HCT116 (cell line): ENCODE measurements at places on chromosomes 12 and 14.

DNA sequence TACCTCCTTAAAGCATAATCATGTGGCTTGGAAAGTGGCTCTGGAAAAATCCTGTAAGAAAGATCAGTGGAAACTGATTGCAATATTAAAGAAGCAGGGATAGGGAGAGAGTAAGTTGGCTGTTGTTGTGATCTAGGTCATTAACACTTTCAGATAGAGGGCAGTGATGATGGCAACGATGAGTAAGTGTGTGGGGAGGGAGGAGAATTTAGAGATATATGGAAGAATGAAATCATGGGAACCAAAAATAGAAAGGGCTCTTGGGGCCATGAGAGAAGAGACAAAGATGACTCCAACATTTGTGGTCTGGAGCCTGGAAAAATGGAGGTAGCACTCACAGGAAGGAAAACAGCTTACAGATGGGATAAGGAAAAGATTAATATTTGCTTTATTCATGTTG lies 23.3 kb downstream of the SNRPF start:
- DNase-seq: no peak

- peak; percentile 22 for DNase-seq
These were observed 13.8 kb downstream of the PRPF40B start for GRCh38 chr12:49636979-49637755.

DNA sequence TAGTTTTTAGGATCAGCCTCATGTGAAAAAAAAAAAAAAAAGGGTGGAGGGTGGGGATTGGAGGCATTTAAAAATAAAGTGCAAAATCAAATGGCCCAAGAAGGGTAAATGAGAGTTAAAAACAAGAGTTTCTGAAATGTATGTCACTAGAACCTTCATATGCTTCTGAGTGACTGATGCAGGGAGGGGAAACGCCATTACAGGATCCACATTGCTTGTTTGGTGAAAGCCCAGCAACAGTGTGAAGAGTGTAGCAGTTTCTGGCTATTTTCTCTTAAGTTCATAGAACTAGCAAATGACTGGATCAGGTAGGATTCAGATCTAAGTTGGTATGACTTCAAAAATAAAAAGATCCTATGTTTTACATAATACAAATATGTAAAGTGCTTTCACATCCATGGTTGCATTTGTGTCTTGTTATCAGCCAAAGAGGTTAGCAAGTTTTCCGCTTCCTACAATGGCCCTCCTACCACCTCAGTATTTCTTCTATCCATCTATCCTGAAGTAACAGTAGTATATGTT lies 2.9 kb downstream of the CHPT1 start:
- no peak for DNase-seq

- DNase-seq: no peak
These were observed 5.0 kb upstream of the ADGRD1 start for GRCh38 chr12:130948751-130949150.

GRCh38 chr14:69625299-69626131 lies 14.1 kb downstream of the SUSD6 start:
- no peak for DNase-seq

GRCh38 chr12:124109760-124110159 lies 136.7 kb downstream of the ZNF664 start:
- DNase-seq: peak; percentile 49

- DNase-seq: no peak
These were observed 657.1 kb upstream of the SEL1L start for GRCh38 chr14:82190742-82191141.

DNA sequence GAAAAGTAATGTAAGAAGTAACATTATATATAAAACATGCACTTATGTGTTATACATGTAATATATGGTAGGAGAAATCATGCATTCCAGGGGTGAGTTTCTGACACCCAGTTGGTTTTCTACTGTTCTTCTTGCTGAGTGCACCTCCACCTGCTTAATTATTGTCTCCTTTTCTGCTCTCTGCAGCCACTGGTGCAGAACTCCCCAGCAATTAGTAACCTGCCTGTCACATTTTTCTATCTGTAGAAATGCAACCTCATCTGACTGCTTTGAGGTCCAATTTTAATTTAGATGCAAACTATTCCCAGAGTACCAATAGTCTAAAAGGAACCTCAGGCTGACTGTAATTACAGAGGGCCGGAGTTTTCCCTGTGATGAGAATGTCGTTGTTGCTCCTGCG lies 842.1 kb downstream of the AACS start:
- no peak for DNase-seq

DNA sequence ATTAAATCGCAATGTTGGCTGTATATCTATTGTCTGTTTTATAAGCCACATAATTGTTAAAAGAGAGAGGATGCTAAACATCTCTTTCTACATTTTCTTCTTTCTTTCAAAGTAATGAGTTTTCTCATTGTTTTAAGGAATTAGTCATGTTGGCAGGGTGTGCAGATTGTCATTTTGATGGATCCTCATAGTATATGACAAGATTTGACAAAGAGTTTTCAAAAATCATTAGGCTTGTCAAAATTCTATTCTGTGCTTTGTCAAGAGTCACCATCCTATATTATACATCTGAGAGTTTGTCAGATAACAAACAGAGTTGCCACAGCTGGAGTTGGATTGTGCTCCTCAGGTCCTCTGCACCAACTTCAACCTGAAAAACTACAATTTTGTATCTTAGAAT lies 35.4 kb upstream of the APPL2 start:
- no peak for DNase-seq

DNA sequence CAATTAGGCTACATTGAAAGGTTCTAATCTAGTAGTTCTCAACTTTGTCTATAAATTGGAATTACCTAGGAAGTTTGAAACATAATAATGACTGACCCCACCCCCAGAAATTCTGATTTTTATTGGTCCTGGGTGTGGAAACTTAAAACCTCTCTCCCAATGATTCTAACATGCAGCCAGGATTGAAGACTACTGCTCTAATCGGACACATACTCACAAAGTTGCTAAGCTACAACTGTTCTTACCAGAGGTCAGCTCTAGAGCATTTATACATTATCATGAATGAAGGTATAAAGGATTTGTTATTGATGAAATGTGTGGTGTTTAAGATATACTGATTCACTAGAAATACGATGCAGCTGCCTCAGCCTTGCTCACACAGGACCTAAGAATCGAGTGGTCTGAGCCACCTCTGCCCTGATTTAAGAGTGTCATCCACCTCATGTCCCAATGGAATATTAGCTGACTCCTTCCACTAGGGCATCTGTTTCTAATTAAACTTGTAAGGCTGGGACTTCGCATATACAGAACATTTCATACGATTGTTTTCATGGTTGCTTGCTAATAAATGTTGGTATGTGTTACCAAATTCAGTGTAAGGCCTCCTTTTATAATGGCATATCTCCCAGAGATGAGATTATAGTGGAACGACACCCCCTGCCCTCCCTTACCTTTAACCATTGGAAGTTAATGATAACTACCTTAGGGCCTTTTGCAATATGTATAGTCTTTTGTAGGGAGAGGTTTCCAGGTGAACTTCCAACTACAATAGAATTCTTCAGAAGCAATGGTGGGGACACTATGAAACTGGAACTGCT lies 410.8 kb upstream of the PDE3A start:
- DNase-seq: no peak

- no peak for DNase-seq
These were observed 113.2 kb upstream of the TMEM132D start for GRCh38 chr12:130016986-130017385.

- DNase-seq: no peak
These were observed 32.1 kb downstream of the MVK start for GRCh38 chr12:109605599-109606228.

DNA sequence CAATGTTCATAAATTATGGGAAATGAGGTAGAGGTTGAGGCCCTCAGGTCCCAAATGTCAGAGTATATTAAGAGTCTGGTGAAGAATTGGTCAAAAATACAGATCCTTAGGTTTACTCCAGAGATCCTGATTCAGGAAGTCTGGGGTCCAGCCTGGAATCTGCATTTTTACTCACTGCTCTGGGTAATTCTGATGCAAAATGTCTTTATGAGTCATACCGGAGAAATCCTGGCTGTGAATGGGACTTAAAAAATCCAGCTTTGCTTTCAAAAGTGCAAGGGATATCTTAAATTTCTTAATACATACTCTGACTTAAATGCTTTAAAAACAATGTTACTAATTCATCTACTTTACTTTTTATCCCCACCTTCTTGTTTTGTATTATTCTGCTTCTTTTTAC lies 74.5 kb downstream of the FERMT2 start:
- no peak for DNase-seq

DNA sequence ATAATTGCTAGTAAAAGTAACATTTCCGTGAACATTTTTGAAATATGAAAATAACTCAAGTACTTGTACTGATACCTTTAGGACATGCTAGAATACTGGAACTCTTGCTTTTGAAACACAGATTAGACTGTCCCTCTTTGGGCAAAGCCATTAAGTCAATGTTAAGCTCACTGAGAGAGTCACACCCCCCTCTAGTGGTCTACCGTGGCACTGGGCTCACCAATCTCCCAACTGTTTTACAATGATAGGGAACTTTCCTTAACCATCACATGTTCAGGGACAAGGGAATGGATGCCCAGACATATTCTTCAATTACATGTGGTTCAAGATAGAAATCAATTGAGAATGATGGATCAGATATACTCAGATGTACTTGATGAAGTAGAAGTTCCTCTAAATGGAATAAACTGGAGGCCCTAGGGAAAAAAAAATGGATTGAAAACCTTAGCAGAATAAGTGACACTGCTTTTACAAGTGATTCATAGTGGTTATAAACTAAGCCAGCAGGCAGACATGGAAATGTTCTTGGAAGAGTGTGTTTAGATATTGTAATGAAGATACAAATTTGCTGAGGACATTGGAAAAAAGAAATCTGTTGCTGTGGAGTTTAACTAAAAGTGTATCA lies 17.8 kb downstream of the NANOG start:
- DNase-seq: peak; percentile 61

- DNase-seq: no peak
These were observed 17.2 kb upstream of the SLC35F4 start for GRCh38 chr14:57883061-57883460.

GRCh38 chr14:60771117-60771516 lies 36.6 kb downstream of the MNAT1 start:
- DNase-seq: no peak

- no peak for DNase-seq
These were observed at the start of gene LRRC43 for GRCh38 chr12:122182887-122183587. Gene LRRC43, plus strand, starts transcription at chr12:122183123. Its CDS starts 22 bp downstream, at chr12:122183145.

- peak; percentile 27 for DNase-seq
These were observed 310.2 kb downstream of the APAF1 start for GRCh38 chr12:98955284-98955683.

DNA sequence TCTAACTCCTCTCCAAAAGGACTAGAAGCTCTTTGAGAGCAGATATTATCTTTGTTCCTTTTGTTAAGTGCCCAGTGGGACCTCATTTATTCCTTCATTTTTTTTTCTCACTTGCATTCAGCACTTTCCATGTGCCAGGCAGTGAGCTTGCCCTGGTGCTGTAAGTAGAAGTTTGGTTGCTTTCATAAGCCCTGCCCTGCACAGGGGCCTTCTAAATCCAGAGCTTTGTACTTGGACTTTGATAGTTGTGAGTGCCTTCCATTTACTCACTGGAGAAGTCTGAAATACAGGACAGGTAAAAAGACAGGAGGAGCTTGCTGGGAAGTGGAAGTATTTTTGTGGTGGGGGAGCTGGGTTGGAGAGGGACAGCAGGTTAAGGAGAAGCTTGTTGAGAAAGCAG lies 56.7 kb upstream of the PTCSC3 start:
- DNase-seq: no peak

DNA sequence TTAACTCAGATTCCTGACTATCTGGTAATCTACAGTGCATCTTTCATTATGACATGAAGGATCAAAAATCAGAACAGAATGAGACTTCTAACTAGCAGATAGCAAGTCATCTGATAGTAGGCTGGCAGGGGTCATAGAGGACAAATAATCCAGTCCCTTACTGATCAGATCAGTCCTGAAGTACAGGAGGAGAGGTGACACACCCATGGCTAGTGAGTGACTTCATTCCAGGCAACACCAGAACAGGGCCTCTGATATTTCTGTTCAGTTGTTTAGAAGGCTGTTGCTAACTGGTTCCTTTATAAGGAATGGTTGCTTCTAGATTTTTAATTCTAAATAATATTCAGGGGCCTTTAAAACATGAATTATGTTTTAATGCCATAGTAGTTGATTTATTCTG lies 222.1 kb downstream of the NTF3 start:
- no peak for DNase-seq

DNA sequence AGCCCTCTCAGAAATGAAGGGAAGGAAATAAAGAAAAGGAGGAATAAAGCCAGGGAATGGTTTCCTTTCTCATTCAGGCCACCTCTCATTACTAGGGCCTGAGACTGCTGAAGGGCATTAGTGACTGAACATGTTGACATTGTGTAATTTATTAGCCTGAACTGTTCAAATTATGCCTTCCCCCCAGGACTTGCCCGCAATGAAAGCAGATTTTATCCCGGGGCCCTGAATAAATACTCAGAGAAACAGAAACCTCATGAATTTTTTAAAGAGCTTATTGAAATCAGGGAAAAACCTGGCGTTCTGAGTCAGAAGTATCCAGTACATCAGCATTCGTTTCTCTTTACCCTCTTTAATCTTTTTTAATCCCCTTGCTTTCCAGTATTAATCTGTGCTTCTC lies 35.9 kb upstream of the WSCD2 start:
- no peak for DNase-seq

- no peak for DNase-seq
These were observed 908 bp upstream of the WIF1 start for GRCh38 chr12:65121956-65122469.

GRCh38 chr12:82242729-82243128 lies 115.5 kb downstream of the CCDC59 start:
- DNase-seq: no peak

GRCh38 chr12:27523642-27524493 lies at the start of gene PPFIBP1:
Gene PPFIBP1, plus strand, starts transcription at chr12:27524206. Its CDS starts 109,191 bp downstream, at chr12:27633397.
- DNase-seq: peak; percentile 95

GRCh38 chr12:58030566-58031279 lies 89.4 kb downstream of the ATP23 start:
- DNase-seq: no peak

GRCh38 chr12:26116829-26117715 lies 7.8 kb downstream of the BHLHE41 start:
- no peak for DNase-seq

GRCh38 chr12:3283137-3283680 lies 206.0 kb downstream of the TSPAN9 start:
- DNase-seq: no peak

- DNase-seq: no peak
These were observed 249.7 kb downstream of the FOXG1 start for GRCh38 chr14:29016050-29016900.

GRCh38 chr12:68176257-68176656 lies 16.7 kb upstream of the IFNG start:
- DNase-seq: no peak

- DNase-seq: no peak
These were observed 19.2 kb downstream of the IL26 start for GRCh38 chr12:68206446-68206845.

GRCh38 chr12:25276199-25276937 lies 25.6 kb upstream of the KRAS start:
- peak; percentile 42 for DNase-seq
